ENCODE measurements at places on chromosomes 7 and 10.

GRCh38 chr7:81736091-81736490, 33.8 kb downstream of the HGF start:
- DNase-seq, result no peak

DNA sequence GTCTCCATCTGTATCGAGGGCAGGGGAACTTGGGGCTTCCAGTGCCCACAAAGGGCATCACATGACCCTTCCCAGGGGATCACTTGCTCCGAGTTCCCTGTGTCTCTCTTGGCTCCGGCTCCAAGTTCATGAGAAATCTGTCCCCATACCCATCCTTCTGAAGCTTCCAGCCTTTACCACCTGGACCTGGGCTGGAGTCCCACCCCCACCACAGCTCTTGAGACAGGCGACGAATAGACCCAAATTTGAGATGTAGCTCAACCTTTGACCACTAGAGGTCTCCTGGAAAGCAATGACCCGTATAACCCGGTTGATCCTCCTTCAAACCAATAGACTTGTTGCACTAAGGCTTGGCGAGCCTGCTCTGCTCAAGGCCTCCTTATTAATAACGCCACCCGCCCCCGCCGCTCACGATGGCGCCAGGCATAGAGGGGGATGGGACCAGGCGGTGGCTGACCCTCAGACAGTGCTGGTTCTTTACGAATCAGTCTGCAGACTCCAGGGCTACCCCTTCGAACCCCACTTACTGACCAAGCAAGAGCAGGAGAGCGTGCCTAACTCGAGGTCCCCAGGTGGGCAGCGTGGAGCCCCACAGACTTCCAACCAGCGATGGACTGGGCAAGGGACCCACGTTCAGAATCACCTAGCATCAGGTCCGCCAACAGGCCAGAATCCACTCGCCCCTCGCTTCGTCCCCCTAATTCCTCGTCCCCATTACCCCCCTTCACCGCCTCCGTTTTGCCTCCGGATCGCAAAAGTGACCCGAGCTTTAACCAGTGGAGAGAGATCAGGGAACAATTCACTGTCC, 4.4 kb upstream of the ARID5B start:
- DNase-seq, result peak; percentile 94

DNA sequence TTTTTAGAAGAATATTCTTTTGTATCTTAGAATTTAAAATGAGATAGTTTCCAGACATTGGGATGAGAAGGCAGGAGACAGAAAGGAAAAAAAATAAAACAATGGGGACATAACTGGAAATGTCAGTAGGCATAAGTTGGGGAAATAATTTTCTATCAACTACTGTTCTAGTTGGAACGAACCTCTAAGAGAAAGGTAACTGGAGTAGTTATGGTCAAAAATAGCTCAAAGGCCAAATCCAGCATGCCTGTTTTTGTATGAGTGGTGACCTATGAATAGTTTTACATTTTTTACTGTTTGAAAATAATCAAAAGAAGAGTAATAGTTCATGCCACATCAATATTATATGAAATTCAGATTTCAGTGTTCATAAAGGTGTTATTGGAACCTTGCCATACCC, 252.2 kb upstream of the CSTF2T start:
- no peak for DNase-seq

DNA sequence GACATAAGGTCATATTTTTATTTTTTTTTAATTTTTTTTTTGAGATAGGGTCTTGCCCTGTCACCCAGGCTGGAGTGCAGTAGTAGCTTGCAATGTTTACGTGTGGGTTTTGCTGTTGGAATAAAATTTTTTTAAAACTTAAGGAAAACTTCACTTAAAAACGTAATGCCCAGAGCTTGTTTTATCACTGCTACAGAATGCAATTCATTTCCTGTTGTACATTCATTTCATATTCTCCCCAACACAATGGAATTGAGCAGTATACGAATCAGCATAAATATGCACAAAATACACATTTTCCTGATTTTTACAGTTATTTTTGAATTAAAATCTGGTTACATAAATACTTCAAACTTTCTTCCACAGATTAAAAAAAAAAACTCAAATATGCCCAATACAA, 40.3 kb downstream of the RSU1 start:
- no peak for DNase-seq

- DNase-seq, result no peak
Measured at GRCh38 chr7:51351661-51352060, 35.1 kb upstream of the COBL start.

DNA sequence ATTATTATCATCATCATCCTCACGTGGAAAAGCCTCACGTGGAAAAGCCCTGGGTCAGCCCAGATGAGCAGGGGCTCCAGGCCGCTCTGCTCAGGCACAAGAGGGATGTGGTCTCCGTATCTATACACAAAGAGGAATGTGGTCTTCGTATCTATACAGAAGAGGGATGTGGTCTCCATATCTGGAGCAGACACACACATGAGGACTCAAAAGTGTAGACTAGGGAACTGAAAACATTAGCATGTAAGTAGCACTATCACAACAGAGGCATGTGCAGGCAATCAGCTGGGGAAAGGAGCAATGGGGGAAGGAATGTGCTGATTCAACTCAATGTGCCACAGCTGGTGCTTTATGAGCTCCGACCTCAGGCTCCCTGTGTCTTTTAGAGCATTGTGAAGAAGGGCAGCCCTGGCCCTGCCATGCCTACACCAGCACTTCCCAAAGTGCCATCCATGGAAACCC, 86.5 kb downstream of the PLXNA4 start:
- DNase-seq, result peak; percentile 97

DNA sequence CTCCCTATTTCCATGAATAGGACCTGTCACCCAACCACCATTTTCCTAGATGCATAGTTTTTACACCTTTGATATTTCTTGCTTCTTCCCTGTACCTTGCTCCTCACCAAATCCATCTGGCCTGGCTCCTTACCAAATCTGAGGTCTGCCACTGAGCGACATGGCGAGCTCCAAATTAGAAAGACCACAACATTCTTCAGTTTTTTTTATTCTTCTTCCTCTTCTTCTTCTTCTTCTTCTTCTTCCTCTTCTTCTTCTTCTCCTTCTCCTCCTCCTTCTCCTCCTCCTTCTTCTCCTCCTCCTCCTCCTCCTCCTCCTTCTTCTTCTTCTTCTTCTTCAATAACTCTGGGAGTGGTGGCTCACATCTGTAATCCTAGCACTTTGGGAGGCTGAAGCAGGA, 7.1 kb downstream of the CPED1 start:
- DNase-seq, result peak; percentile 59

DNA sequence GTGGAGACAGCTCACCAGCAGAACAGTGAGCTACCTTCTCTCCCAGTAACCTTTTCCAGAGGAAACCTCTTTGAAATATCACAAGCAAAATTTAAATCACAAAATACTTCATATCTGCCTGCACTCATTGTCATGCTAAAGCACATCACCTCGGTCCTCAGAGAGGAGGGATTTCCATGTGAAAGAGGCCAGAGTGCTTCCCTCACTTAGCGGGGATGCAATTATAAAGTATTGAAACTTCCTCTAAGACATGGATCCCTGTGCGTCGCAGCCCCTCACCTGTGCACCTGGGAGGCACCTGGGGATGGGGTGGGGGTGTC, 457.9 kb downstream of the DNAJB6 start:
- DNase-seq, result no peak

GRCh38 chr10:97314671-97315070, 4.4 kb upstream of the FRAT1 start:
- no peak for DNase-seq
